ENCODE measurements at places on chromosomes 3 and 15. TPM values are rescaled to one million over a fixed set of nuclear protein-coding genes. Genes with fewer than 3 reads are reported as not detected.

DNA sequence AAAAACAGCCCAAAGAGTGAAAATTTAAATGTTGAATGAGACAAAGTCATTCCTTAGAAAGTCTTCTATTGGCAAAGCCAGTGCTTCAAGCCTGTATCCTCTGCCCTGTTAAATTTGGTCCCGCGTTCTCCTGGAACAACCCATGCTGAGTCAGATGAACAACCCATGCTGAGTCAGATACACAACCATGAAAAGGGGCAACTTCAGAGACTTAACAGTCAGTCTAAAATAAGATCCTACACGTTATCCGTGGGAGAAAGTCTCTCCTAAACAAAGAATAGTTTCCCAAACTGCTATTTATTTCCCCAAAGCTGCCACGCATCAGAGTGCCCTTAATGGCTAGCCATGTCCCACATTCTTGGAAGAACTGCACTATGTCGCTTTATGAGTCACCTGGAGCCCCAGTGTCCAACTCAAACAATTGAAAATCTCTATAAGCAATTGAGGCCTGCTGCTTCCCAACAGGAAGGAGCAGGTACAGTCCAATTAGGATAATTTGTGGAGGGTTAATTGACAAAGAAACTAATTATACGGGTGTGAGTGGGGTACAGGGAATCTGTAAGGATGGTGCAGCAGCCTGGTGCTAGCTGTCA lies 66.1 kb downstream of the WHAMM start:
- H3K4me3 ChIP-seq, result no peak overlapping the region
- no peaks in the 10 kb centered on the region for H3K4me1 ChIP-seq
- no peak for DNase-seq
- H3K27ac ChIP-seq, result no peak overlapping the region
- no peaks in the 10 kb centered on the region for H3K27me3 ChIP-seq

Gene INSYN1
- not detected for total RNA-seq

Gene COL8A1
- 0.13 TPM for total RNA-seq

- H3K27me3 ChIP-seq, result no peaks in the 10 kb centered on the region
- H3K4me3 ChIP-seq, result no peak overlapping the region
- no peaks in the 10 kb centered on the region for H3K36me3 ChIP-seq
- no peaks in the 10 kb centered on the region for H3K4me1 ChIP-seq
- no peak overlapping the region for H3K27ac ChIP-seq
Measured at GRCh38 chr3:177013681-177014280, 183.5 kb downstream of the TBL1XR1 start.

GRCh38 chr3:8712908-8713255 lies 20.7 kb upstream of the CAV3 start:
- H3K4me1 ChIP-seq, result no peaks in the 10 kb centered on the region
- H3K4me3 ChIP-seq, result no peak overlapping the region
- DNase-seq, result no peak
- H3K27ac ChIP-seq, result no peak overlapping the region
- no peaks in the 10 kb centered on the region for H3K36me3 ChIP-seq
- no peaks in the 10 kb centered on the region for H3K27me3 ChIP-seq

- H3K27me3 ChIP-seq, result no peaks in the 10 kb centered on the region
- DNase-seq, result no peak
- H3K4me3 ChIP-seq, result peak overlapping the region; percentile 57
- peaks cover 11% of the 10 kb centered on the region for H3K4me1 ChIP-seq
- H3K27ac ChIP-seq, result peak overlapping the region; percentile 62
Measured at GRCh38 chr3:115100806-115101205, 46.3 kb downstream of the ZBTB20 start.

DNA sequence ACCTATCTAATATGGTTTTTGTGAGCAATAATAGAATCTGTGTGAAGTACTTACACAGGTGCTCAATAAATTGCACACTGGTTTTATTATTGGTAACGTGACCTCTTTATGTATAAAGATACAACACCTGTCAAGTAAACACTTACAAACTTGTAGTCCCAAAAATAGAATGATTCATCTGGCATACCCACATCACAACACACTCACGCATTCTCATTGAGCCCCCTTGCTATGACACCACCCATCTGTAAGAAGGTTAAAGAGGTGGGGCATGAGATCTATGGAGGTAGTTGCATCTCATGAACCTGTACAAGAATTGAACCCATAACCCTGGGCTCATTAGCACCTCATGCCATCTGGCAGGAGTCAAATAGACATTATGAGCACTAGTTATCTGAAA lies 134.9 kb upstream of the THBS1 start:
- H3K27ac ChIP-seq, result no peak overlapping the region
- no peak for DNase-seq
- no peak overlapping the region for H3K4me3 ChIP-seq

- no peaks in the 10 kb centered on the region for H3K27me3 ChIP-seq
- no peak overlapping the region for H3K4me3 ChIP-seq
- no peak for DNase-seq
- H3K4me1 ChIP-seq, result no peaks in the 10 kb centered on the region
- no peak overlapping the region for H3K27ac ChIP-seq
- H3K36me3 ChIP-seq, result no peaks in the 10 kb centered on the region
Measured at GRCh38 chr15:48785195-48785594, 25.7 kb downstream of the CEP152 start.

DNA sequence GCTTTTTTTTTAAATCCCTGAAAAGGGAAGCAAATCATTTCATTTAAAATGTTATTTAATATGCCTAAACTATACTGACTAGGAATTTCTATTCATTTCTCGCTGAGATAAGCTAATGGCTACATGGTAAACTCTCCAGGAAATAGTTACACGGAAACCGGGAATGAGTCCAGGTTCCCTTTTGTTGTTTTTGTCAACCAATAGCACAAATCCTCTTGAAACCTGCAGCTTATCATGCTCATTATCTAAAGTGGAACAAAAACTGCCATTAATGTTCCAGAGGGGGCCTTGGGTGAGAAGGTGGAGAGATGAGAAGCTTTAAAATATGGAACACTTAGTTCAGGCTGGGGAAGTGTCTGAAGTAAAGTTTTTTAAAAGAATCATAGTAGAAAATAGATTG lies 113.5 kb upstream of the ALCAM start:
- H3K4me3 ChIP-seq, result no peak overlapping the region
- H3K4me1 ChIP-seq, result no peaks in the 10 kb centered on the region
- no peaks in the 10 kb centered on the region for H3K27me3 ChIP-seq
- H3K36me3 ChIP-seq, result no peaks in the 10 kb centered on the region

- no peak overlapping the region for H3K27ac ChIP-seq
- no peak for DNase-seq
- no peaks in the 10 kb centered on the region for H3K36me3 ChIP-seq
- H3K27me3 ChIP-seq, result no peaks in the 10 kb centered on the region
- H3K4me1 ChIP-seq, result no peaks in the 10 kb centered on the region
Measured at GRCh38 chr3:147890114-147890513, 480.9 kb downstream of the ZIC1 start.

DNA sequence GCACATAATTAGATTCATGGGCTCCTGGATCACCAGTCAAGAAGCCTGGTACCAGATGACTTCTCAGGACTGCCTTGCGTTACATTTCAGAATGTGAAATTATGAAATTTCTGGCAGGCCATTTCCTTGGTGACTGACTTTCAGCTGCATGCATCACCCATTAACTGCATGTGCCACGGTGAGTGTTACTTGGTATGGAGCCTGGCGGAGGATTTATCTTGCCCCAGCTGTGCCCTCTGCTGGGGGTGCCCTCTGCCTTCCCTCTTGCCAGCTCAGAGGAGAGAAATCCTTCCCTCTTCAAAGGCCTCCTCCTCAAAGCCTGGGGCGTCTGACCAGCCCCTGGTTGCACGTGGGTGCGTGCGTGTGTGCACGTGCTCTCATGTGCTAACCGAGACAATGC lies 57.7 kb upstream of the CTSH start:
- no peaks in the 10 kb centered on the region for H3K4me1 ChIP-seq
- H3K36me3 ChIP-seq, result no peaks in the 10 kb centered on the region
- H3K4me3 ChIP-seq, result no peak overlapping the region

- no peak overlapping the region for H3K4me3 ChIP-seq
- DNase-seq, result peak; percentile 37
- H3K27ac ChIP-seq, result no peak overlapping the region
- H3K27me3 ChIP-seq, result no peaks in the 10 kb centered on the region
- H3K4me1 ChIP-seq, result no peaks in the 10 kb centered on the region
Measured at GRCh38 chr3:48739955-48740823, 23.2 kb upstream of the IP6K2 start.

- no peak overlapping the region for H3K27ac ChIP-seq
- H3K4me3 ChIP-seq, result no peak overlapping the region
- H3K4me1 ChIP-seq, result no peaks in the 10 kb centered on the region
- no peaks in the 10 kb centered on the region for H3K36me3 ChIP-seq
- H3K27me3 ChIP-seq, result no peaks in the 10 kb centered on the region
Measured at GRCh38 chr3:39705351-39705900, 104.0 kb upstream of the MYRIP start.

Gene PRRT3
- 10.2 TPM for total RNA-seq

Gene TRANK1
- total RNA-seq, result 63.9 TPM

DNA sequence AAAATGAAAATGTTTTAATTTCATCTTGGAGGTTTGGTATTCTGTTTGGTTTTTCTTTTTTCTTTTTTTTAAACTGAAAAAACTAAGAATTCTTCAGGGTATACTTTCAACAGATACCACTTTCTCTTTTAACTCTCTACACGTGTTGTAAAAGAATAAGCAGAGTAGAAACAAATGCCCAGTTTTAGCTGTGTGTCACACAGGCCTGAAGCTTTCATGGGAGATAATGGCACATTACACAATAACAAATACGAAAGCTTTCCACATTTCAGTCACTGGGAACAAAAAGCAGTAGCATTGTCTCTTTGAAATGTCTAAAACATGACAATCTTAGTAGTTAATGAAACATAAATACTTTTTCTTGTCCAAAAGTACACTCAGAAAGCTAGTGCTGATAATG lies 818.5 kb downstream of the TBL1XR1 start:
- H3K27me3 ChIP-seq, result no peaks in the 10 kb centered on the region
- no peak overlapping the region for H3K27ac ChIP-seq
- DNase-seq, result no peak
- H3K36me3 ChIP-seq, result no peaks in the 10 kb centered on the region
- no peak overlapping the region for H3K4me3 ChIP-seq

DNA sequence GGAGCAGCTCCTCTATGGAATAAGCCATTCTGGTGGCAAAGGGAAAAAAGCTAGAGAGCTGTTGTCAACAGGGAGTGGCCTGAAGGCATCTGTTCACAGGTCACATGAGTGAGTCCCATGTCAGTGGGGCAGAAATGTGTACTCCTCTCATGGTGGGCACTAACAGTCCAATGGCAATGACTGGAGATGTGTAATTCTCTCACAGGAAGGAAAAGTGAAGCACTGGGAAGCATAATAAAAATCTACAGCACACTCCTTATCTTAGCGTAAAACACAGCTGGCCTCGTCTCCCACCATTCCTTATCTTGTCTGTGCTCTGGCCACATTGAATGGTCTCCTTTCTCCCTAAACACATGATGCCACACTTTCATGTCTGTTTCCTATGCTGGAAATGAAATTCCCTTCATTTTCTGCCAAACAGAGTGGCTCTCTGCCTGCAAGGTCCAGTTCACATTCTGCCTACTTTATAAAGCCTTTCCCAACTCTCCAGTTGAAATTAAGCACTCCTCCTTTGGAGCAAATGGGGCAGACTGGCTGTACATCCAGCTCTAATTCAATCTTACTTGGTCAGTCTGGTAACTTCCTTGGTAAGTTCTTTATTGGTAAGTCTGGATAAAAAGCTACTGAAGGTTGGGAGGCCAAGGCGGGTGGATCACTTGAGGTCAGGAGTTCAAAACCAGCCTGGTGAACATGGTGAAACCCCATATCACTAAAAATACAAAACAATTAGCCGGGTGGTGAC lies 139.8 kb downstream of the RPL22L1 start:
- H3K36me3 ChIP-seq, result no peaks in the 10 kb centered on the region
- H3K4me3 ChIP-seq, result no peak overlapping the region
- no peak for DNase-seq
- no peak overlapping the region for H3K27ac ChIP-seq
- H3K4me1 ChIP-seq, result no peaks in the 10 kb centered on the region

DNA sequence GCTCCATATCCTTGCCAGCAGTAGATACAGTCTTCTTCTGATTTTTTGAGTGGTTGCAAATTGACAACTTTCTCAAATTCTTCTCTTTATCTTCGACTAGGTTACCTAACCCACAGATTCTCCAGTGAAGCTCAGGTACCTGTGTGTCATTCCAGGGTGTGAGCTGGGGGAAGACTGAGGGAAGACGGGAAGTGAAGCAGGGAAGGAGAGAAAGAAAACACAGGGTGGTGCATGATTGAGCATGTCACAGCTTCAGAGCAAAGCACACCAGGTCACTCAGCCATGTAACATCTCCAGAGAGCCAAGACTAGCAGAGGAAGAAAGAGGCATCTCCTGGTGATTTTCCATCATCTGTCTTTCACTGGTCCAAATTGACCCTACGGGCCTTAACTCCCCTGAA lies 67.2 kb downstream of the LSM3 start:
- no peaks in the 10 kb centered on the region for H3K36me3 ChIP-seq
- no peaks in the 10 kb centered on the region for H3K4me1 ChIP-seq
- no peaks in the 10 kb centered on the region for H3K27me3 ChIP-seq
- DNase-seq, result no peak

GRCh38 chr3:162933656-162934055 lies 1437.0 kb downstream of the OTOL1 start:
- no peaks in the 10 kb centered on the region for H3K36me3 ChIP-seq
- no peak for DNase-seq

- no peak overlapping the region for H3K27ac ChIP-seq
- no peak overlapping the region for H3K4me3 ChIP-seq
- DNase-seq, result no peak
- H3K4me1 ChIP-seq, result no peaks in the 10 kb centered on the region
Measured at GRCh38 chr3:20958161-20958560, 772.2 kb upstream of the SGO1 start.

- no peaks in the 10 kb centered on the region for H3K4me1 ChIP-seq
- no peak overlapping the region for H3K27ac ChIP-seq
- no peaks in the 10 kb centered on the region for H3K27me3 ChIP-seq
- no peak overlapping the region for H3K4me3 ChIP-seq
- no peak for DNase-seq
Measured at GRCh38 chr3:158267015-158267414, 157.1 kb downstream of the RSRC1 start.

DNA sequence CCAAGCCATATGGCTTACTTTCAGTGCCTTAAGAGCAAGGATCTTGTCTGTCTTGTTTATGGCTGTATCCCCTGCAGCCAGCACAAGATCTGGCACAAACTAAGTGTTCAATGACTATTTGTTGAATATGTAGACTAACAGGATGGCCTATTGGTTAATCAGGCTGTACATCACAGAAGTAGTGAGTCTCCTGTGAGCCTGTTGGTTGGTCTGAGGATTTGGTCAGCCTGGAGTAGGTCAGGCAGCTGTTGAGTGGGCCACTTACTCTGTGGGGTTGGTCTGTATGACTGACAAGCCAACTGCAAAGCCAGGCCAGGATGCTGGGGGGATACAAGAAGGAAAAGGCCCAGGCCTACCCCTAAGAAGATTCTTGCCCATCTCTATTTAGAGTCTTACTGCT lies 33.4 kb upstream of the CILP start:
- no peaks in the 10 kb centered on the region for H3K36me3 ChIP-seq
- H3K27me3 ChIP-seq, result no peaks in the 10 kb centered on the region

Gene TRPM1
- total RNA-seq, result not detected
